Spleen (tissue), 13 donors: ENCODE measurements at places on chromosomes 13 and 19. TPM values are rescaled to one million over a fixed set of nuclear protein-coding genes. Genes with fewer than 3 reads are reported as not detected.
A peak's percentile ranks its signal among the peaks of the same experiment; 100 is the strongest.

Gene ZNF568
- total RNA-seq = 9.5 TPM

- DNase-seq = no peak
Observed at GRCh38 chr13:27789153-27789494, 3.2 kb upstream of the GSX1 start.

GRCh38 chr13:29402166-29402636 is 193.3 kb downstream of the SLC7A1 start:
- no peak for DNase-seq

Gene TEX26
- not detected for total RNA-seq

DNA sequence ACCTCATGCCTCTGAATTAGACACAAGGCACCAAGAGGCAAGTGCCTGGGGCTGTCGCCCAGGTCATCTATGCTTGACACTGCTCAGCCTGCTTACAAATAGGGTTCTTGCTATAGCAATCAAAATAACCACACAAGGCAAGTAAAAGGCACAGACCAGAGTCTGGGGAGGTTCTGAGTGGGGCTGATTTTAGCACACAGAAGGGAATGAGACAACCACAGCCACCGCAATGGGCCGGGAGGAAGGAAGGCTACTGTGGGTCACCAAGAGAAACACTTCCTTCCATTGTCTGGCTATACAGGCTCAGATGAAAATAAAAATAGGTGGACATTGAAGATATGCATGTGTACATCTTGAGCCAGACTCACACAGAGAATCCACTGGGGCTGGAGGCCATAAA is 159.1 kb downstream of the DLEU7 start:
- DNase-seq = no peak

DNA sequence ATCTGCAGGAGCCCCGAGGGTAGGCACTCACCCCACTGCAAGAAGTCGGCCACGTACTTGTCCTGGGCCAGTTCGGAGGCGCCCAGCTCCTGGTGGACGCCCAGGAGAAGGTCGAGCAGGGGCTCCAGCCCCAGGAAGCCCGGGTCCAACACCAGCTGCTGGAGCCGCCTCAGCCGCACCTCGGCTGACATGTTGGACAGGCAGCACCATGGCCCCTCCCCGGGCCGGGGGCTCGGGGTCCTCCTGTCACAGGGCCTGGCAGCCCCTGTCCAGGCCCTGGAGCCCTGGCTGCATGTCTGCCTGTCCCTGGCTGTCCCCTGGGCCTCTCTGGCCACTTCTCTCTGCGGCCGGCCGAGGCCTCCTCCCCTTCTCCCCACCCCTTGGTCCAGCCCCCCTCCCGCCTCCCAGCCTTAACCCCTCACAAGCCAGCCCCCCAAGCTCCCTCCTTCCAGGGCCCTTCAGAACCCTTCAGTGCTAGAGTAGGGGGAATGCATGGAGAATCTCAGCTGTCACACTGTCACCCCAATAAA is at the start of gene DMPK:
TSS of gene DMPK (minus strand) at position 329 of the 530 bp plus-strand sequence. CDS start at position 191, 138 bp downstream.
- no peak for DNase-seq

DNA sequence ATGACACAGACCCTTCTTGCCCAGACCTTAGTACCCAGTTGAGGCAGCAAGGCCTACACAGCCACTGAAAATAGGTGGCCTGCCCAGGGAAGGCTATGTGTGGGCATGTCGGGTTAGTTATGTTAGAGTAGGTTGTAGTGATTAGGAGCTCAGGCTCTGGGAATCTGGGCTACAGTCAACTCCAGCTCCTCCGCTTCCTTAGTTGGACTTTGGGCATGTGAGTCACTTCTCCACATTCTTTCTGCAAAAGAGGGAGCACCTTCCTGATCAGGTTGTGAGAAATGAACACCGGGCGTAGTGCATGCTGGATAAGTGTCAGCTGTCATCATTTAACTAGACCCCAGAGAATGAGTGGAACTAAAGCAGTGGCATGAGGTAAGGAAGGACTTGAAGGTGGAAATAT is 64.8 kb downstream of the ARHGAP35 start:
- no peak for DNase-seq

DNA sequence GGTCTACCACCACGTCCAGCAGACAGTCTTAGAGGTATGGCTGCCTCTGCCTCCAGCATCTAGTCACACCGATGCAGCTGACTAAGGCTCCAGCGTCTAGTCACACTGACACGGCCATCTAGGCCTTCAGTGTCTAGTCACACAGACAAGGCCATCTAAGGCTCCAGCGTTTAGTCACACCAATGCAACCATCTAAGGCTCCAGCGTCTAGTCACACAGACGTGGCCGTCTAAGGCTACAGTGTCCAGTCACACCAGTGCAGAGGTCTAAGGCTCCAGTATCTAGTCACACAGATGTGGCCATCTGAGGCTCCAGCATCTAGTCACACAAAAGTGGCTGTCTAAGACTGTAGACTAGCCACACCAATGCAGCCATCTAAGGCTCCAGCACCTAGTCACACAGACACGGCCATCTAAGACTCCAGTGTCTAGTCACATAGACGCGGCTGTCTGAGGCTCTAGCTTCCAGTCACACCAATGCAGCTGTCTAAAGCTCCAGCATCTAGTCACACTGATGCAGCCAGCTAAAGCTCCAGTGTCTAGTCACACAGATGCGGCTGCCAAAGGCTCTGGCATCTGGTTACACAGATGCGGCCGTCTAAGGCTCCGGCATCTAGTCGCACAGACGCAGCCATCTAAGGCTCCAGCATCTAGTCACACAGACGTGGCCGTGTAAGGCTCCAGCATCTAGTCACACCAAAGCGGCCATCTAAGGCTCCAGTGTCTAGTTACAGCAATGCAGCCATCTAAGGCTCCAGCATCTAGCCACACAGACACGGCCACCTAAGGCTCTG is 55.1 kb downstream of the KLF2 start:
- DNase-seq = peak; percentile 69

Gene F7
- not detected for total RNA-seq

GRCh38 chr19:33064792-33065550 is at the start of gene RHPN2:
RHPN2 (minus strand) TSS chr19:33064888; CDS start chr19:33064852, 36 bp downstream.
- DNase-seq = peak; percentile 80

DNA sequence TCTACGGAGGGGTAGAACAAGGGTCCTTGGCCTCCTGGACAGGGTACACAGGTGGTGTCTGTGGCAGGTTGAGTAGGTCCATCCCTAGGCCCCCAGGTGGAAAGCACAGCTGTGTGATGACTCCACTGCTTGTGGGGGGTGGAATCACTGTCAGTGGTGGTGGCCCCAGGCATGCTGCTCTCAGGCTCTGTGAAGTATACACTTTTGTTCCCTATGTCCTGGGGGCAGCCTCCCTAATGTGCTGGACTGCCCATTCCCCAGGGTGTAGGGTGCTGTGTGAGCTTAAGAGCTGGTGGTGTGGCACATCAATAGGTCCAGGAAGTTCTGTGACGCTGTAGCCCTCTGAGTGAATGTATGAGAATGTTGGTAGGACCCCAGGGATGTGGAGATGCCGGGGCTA is 197.2 kb upstream of the SLC10A2 start:
- DNase-seq = no peak

GRCh38 chr13:44688652-44689051 is 112.5 kb upstream of the TSC22D1 start:
- no peak for DNase-seq
